ENCODE measurements at places on chromosomes 1 and 21. TPM values are rescaled to one million over a fixed set of nuclear protein-coding genes. Genes with fewer than 3 reads are reported as not detected.

DNA sequence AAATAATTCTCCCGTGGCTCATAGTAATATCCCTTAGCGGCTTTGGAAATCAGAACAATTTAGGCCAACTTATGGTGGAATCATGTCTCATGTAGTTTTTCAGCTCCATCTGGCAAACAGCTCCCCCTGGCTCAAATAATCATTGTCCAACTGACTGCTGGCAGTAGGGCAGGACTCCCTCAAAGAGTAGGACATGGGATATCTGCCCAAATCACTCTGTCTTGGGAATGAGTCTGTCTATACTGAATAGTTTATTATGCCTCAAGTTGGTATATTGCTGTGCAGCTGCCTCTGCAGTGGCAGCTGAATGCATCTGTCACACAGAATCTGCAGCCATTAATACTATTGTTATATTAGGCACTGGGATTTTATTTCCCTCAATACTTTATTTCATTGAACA, 255.7 kb downstream of the COL11A1 start:
- no peak overlapping the region for H3K27ac ChIP-seq
- H3K27me3 ChIP-seq, result no peaks in the 10 kb centered on the region
- DNase-seq, result no peak
- H3K4me3 ChIP-seq, result no peak overlapping the region
- peaks cover 31% of the 10 kb centered on the region for H3K36me3 ChIP-seq

- H3K36me3 ChIP-seq, result no peaks in the 10 kb centered on the region
- no peak within 1 kb of the TSS for H3K27ac ChIP-seq
- H3K4me3 ChIP-seq, result peak within 1 kb of the TSS; percentile 81
- H3K27me3 ChIP-seq, result peaks cover 20% of the 10 kb centered on the region
- DNase-seq, result peak; percentile 70
These were observed at the start of gene SCMH1 for GRCh38 chr1:41241749-41242341. SCMH1 (minus strand) TSS chr1:41242306; CDS start chr1:41186133, 56,173 bp downstream.

- DNase-seq, result no peak
- H3K27me3 ChIP-seq, result no peaks in the 10 kb centered on the region
- peaks cover 22% of the 10 kb centered on the region for H3K4me1 ChIP-seq
- H3K36me3 ChIP-seq, result peaks cover 2% of the 10 kb centered on the region
- no peak overlapping the region for H3K27ac ChIP-seq
These were observed 20.3 kb upstream of the C2CD2 start for GRCh38 chr21:41973861-41974751.

- H3K27me3 ChIP-seq, result no peaks in the 10 kb centered on the region
- H3K4me1 ChIP-seq, result peaks cover 16% of the 10 kb centered on the region
- H3K27ac ChIP-seq, result no peak overlapping the region
- H3K36me3 ChIP-seq, result no peaks in the 10 kb centered on the region
These were observed 81.6 kb downstream of the CD58 start for GRCh38 chr1:116489231-116489697.

- H3K27ac ChIP-seq, result peak overlapping the region; percentile 91
- peaks cover 18% of the 10 kb centered on the region for H3K27me3 ChIP-seq
- peak overlapping the region; percentile 69 for H3K4me3 ChIP-seq
- peaks cover 44% of the 10 kb centered on the region for H3K4me1 ChIP-seq
- peaks cover 28% of the 10 kb centered on the region for H3K36me3 ChIP-seq
These were observed 1.6 kb upstream of the ENO1 start for GRCh38 chr1:8879922-8880676.

DNA sequence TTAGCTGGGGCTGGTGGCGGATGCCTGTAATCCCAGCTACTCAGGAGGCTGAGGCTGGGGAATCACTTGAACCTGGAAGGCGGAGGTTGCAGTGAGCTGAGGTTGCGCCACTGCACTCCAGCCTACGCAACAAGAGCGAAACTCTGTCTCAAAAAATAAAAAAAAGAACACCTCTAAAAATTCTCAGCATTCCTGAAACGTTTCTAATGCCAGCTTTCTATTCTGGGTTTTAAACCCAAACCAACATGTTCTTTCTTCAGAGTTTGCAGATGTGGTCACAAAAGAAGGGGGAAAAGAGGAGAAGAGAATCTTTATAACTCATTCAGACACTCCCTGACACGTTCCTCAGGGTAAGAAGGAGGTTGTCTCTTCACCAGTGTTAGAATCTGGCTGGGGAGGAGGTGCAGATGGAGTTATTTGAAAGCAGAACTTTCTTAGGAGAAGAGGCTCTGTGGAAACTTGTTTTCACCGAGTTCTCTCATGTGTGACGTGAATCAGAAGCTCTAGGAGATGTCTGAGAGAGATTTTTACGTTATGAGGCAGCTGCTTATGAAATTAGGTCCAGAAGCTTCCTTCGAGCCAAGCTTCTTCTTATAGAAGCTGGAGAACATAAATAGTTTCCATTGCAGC, 17.8 kb upstream of the CNR2 start:
- DNase-seq, result no peak
- no peaks in the 10 kb centered on the region for H3K27me3 ChIP-seq
- H3K27ac ChIP-seq, result no peak overlapping the region
- H3K4me3 ChIP-seq, result no peak overlapping the region

DNA sequence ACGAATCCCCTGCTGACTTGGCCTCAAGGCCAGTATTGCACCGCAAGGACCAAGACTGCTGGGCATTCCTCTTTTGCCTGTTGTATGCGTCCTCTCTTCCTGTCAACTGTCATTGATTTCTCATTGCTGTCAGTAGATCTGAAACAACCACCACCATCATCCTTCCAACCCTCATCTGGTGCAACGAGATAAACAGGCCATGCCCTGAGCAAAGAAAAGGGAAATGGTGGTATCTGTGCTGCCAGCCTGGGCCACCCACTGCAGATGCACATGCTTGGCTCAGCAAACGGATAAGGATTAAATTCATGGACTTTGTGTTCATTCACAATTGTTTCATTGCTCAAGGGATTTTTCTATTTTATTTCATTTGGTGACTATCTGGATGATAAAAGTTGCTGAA, 13.6 kb downstream of the OXCT2 start:
- DNase-seq, result no peak
- H3K27ac ChIP-seq, result no peak overlapping the region
- H3K4me3 ChIP-seq, result no peak overlapping the region
- H3K36me3 ChIP-seq, result peaks cover 40% of the 10 kb centered on the region

DNA sequence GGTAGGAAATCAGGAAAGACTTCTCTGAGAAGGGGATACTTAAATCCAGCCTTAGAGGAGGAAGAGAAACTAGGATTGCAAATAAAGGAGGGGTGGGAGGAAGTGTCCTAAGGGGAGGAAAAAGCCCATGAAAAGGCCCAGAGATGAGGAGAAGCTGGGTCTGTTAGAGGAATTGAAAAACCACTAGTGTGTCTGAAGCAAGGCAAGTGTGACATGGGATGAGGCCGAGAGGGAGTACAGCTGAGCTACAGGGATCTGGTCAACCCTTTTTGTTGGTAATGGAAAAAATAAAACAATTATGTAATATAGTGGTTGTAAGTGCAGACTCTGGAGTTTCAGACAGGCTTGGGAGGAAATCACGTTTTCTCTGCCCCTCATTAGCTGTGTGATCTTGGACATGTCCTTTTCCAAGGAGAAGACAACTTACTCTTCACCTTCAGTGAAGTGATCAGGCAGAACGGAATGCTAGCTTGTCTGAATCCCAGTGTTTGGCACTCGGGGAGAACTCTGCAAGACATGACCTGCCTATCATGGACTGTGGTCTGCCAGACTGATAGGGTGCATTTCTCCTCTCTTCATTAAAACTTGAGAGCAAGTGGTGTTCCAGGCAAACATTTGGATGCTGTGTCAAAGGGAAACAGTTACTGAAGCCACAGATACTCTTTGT, 7.4 kb upstream of the S100A10 start:
- no peaks in the 10 kb centered on the region for H3K36me3 ChIP-seq
- no peak overlapping the region for H3K4me3 ChIP-seq
- H3K27ac ChIP-seq, result peak overlapping the region; percentile 39
- DNase-seq, result no peak

- DNase-seq, result no peak
- H3K27ac ChIP-seq, result no peak overlapping the region
- no peaks in the 10 kb centered on the region for H3K4me1 ChIP-seq
- peaks cover 40% of the 10 kb centered on the region for H3K36me3 ChIP-seq
These were observed 70.3 kb downstream of the USP24 start for GRCh38 chr1:55144886-55145285.

GRCh38 chr1:29592261-29592615, 355.9 kb downstream of the PTPRU start:
- no peak overlapping the region for H3K4me3 ChIP-seq
- H3K27me3 ChIP-seq, result no peaks in the 10 kb centered on the region
- no peaks in the 10 kb centered on the region for H3K36me3 ChIP-seq
- no peak overlapping the region for H3K27ac ChIP-seq

DNA sequence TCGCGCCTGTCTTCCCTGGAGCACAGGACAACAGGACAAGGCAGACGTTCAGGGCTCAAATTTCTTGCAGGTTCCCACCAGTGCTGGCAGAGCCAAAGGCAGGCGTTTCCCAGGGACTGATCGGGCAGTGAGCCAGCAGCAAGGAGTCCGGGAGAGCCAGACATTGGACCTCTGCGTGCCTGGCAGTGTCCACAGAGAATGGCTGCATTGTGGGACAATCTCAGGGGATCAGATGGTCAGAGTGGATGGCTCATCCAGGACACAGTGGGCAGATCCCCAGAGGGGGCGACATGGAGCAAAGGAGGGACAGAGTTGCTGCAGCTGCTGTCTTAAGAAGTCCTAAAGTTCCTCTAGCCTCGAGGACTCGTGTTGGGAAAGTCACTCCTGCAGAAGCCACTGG, 4.6 kb downstream of the TMEM63A start:
- peaks cover 34% of the 10 kb centered on the region for H3K36me3 ChIP-seq
- H3K4me1 ChIP-seq, result peaks cover 55% of the 10 kb centered on the region
- H3K4me3 ChIP-seq, result no peak overlapping the region
- peak; percentile 72 for DNase-seq
- H3K27me3 ChIP-seq, result no peaks in the 10 kb centered on the region

GRCh38 chr1:154014154-154014907, 23.8 kb downstream of the RPS27 start:
- no peaks in the 10 kb centered on the region for H3K36me3 ChIP-seq
- no peaks in the 10 kb centered on the region for H3K27me3 ChIP-seq
- no peaks in the 10 kb centered on the region for H3K4me1 ChIP-seq
- no peak for DNase-seq
- H3K27ac ChIP-seq, result no peak overlapping the region

DNA sequence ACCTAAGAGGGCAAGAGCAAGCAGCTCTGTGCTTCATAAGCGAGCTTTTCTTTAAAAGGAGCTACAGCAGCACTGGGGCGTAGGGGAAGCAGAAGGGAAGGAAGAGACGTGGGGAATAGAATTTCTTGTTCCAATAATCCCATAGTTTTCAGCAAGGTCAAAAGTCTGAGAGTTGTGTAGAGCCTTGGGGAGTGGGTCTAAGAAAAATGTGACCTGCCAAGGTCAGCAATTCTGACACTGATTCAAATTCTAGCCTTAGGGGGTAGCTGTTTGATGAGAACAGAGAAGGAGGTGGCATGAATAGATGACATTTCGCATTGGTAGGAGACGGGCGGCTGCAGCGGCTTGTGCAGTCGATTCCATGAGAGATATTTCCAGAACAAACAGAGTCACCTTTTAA, 22.4 kb downstream of the PRRX1 start:
- H3K36me3 ChIP-seq, result no peaks in the 10 kb centered on the region
- no peak overlapping the region for H3K27ac ChIP-seq
- no peak for DNase-seq
- H3K4me3 ChIP-seq, result no peak overlapping the region
- H3K27me3 ChIP-seq, result peaks cover 4% of the 10 kb centered on the region

- no peak for DNase-seq
- H3K4me1 ChIP-seq, result peaks cover 11% of the 10 kb centered on the region
- H3K4me3 ChIP-seq, result peak overlapping the region; percentile 12
- H3K36me3 ChIP-seq, result no peaks in the 10 kb centered on the region
- no peak overlapping the region for H3K27ac ChIP-seq
These were observed 1.2 kb upstream of the H6PD start for GRCh38 chr1:9233241-9233941.

DNA sequence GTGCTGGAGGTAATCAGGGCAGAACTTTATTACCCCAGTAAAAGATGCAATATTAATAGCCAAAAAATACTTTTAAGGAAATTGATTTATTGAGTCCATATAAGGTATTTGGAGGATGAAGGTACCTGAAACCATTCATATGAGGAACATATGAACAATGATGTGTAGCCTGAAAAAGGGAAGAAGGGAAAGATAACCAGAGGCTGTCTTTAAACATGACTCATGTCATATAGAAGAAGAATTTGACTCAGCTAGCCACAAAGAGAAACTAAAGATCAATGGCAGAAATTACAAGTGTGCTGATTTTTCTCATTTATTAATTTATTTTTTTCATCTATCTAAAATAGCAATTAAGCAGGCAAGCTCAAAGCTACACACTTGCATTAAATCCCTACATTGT, 136.2 kb upstream of the DUSP10 start:
- no peak overlapping the region for H3K27ac ChIP-seq
- no peaks in the 10 kb centered on the region for H3K27me3 ChIP-seq
- peaks cover 15% of the 10 kb centered on the region for H3K4me1 ChIP-seq
- no peak for DNase-seq
- H3K36me3 ChIP-seq, result no peaks in the 10 kb centered on the region

DNA sequence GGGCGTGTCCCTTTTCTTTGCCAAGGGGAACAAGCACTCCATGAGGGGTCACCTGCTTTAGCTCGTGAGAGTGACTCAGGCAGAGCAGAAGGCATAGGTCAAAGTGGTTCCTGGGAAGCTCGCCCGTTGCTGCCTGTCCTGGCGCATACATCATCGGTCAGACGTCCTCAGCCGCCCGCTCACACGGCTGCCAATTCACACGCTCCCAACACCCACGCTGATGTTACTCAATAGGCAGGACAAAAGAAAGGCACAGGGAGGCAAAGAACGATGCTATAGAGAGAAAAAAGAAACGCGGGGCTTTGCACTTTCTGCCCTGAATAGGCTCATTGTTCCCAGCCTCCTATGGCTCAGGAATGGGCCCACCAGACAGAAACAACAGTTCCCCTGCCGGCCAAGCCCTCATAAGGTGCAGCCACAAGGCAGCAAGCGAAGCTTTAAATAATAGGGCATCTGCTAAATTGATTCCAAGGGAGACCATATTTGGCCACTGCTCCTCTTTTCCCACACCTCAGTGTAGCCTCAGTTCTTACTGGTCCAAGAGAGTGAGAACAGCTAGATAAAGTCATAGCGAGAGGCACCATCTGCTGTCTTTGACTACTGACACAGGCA, 38.7 kb downstream of the VTCN1 start:
- no peak overlapping the region for H3K4me3 ChIP-seq
- 0 out of 2 replicates have a peak overlapping the region, but pooled peaks have one; percentile 63 for H3K27ac ChIP-seq
- H3K4me1 ChIP-seq, result peaks cover 31% of the 10 kb centered on the region
- no peak for DNase-seq
- H3K36me3 ChIP-seq, result no peaks in the 10 kb centered on the region

Gene CASZ1
- total RNA-seq, result 6.9 TPM

Gene COL16A1
- total RNA-seq, result 8.8 TPM

Gene SLC22A15
- total RNA-seq, result 4.5 TPM

Gene CYP4A11
- total RNA-seq, result 0.53 TPM

Gene CLCA1
- 0.11 TPM for total RNA-seq

Gene ERG
- 4.5 TPM for total RNA-seq

Gene AMY1A
- total RNA-seq, result not detected

Gene WDR3
- total RNA-seq, result 38.8 TPM

Gene CELA3B
- 6.7 TPM for total RNA-seq

Gene KIFAP3
- total RNA-seq, result 2.2 TPM

Gene TAS1R1
- not detected for total RNA-seq
